ENCODE measurements at places on chromosomes 2 and 18. TPM values are rescaled to one million over a fixed set of nuclear protein-coding genes. Genes with fewer than 3 reads are reported as not detected.
A peak's percentile ranks its signal among the peaks of the same experiment; 100 is the strongest.

GRCh38 chr2:223019987-223020717, 31.8 kb upstream of the KCNE4 start:
- DNase-seq = no peak
- no peaks in the 10 kb centered on the region for H3K36me3 ChIP-seq
- no peak overlapping the region for H3K27ac ChIP-seq
- H3K4me1 ChIP-seq = no peaks in the 10 kb centered on the region
- no peak overlapping the region for H3K4me3 ChIP-seq

DNA sequence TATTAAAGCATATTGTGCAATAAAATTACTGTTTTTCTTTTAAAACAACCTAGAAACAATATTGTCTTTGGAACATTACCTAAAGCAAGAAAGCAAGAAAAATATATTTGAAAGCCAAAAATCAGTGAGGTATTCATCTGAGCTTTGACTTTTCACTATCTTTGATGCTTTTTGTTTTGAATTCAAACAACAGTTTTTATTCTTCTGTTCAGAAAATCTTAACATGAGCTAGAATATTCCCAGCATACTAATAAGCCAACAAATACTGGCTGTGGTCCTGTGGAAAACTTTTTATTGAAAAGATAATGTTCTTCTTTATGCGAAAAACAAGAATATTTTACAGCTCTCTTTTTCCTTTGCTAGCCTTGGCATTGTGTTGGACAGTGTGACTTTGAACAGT, 19.8 kb downstream of the FAM171B start:
- H3K4me3 ChIP-seq = no peak overlapping the region
- no peaks in the 10 kb centered on the region for H3K27me3 ChIP-seq
- no peaks in the 10 kb centered on the region for H3K36me3 ChIP-seq
- no peak overlapping the region for H3K27ac ChIP-seq

DNA sequence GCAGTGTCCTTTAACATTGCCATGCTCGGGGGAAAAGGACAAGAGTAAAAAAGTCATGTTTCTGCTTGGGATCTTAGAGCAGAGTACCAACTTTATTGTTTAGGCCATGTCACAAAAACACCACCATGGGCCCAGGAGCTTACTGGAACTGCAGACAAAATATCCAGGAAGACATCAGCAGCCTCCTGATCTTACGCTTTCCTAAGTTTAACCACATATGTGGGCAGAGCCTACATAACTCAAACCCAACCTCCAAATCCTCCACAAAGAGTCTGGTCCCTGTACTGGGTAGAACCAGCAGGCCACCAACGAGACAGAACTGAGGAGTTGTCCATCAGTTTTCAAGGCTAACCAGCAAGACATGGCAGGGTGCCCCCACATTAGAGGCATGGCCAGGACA, 10.3 kb downstream of the GALNT14 start:
- H3K4me1 ChIP-seq = no peaks in the 10 kb centered on the region
- DNase-seq = no peak
- no peaks in the 10 kb centered on the region for H3K27me3 ChIP-seq
- no peaks in the 10 kb centered on the region for H3K36me3 ChIP-seq
- H3K4me3 ChIP-seq = no peak overlapping the region
- no peak overlapping the region for H3K27ac ChIP-seq

DNA sequence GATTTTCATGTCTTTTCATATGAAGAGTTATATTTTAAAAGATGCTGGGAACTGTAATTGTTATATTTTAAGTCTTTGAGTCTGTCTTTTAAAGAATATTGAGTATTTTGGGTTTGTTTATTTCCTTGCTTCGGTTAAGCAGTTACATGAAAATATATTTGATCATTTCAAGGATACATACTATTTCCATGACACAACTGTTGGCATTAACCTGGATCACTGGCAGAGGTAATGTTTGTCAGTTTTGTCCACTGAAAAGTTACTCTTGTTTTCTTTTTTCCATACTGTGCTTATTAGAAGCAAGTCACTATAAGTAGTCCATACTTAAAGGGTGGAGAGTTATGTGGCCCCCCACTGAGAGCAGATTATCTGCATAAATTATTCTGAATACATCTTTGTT, 1142.0 kb upstream of the TMEFF2 start:
- no peaks in the 10 kb centered on the region for H3K27me3 ChIP-seq
- H3K36me3 ChIP-seq = no peaks in the 10 kb centered on the region
- no peak overlapping the region for H3K4me3 ChIP-seq
- H3K27ac ChIP-seq = no peak overlapping the region
- DNase-seq = no peak

- no peaks in the 10 kb centered on the region for H3K36me3 ChIP-seq
- peaks cover 14% of the 10 kb centered on the region for H3K4me1 ChIP-seq
- no peaks in the 10 kb centered on the region for H3K27me3 ChIP-seq
- peak overlapping the region; percentile 80 for H3K27ac ChIP-seq
- DNase-seq = no peak
These were observed 108.1 kb upstream of the KCTD1 start for GRCh38 chr18:26656431-26656943.

GRCh38 chr2:217793566-217794132, 209.1 kb downstream of the TNS1 start:
- peaks cover 50% of the 10 kb centered on the region for H3K36me3 ChIP-seq
- H3K27ac ChIP-seq = peak overlapping the region; percentile 48
- no peak overlapping the region for H3K4me3 ChIP-seq
- DNase-seq = no peak

- H3K4me1 ChIP-seq = no peaks in the 10 kb centered on the region
- H3K36me3 ChIP-seq = no peaks in the 10 kb centered on the region
- no peak overlapping the region for H3K4me3 ChIP-seq
These were observed 151.8 kb downstream of the PIK3C3 start for GRCh38 chr18:42106784-42107183.

DNA sequence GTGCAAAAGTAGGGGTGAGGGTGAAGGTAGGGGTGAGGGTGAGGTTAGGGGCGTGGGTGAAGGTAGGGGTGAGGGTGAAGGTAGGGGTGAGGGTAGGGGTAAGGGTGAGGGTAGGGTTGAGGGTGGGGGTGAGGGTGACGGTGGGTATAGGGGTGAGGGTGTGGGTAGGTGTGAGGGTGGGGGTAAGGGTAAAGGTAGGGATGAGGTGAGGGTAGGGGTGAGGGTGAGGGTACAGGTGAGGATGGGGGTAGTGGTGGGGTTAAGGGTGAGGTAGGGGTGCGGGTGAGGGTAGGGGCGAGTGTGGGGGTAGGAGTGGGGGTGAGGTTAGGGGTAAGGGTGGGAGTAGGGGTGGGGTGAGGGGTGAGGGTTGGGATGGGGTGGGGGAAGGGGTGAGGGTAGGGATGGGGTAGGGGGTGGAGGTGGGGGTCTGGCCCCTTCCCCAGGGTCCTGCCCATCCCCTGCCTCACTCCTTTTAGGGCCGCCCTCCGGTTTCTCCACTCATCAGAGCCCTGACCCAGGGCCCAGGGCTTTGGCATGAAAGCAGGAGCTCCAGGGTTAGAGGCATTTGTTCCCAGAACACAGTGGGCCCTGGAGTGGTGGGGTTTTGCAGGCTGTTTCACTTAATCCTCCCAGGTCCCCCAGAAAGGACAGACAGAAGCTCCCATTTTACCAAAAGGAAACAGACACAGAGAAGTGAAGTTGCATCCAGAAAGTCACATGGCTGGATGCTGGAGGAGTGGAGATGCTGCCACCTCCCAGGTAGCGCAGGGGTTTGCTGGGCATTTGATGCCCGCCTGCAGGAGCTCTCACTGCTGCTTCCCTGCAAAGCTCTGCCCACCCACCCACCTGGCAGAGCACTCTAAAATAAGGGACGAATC, 26.9 kb downstream of the SNORC start:
- no peak for DNase-seq
- no peaks in the 10 kb centered on the region for H3K4me1 ChIP-seq
- no peak overlapping the region for H3K27ac ChIP-seq

DNA sequence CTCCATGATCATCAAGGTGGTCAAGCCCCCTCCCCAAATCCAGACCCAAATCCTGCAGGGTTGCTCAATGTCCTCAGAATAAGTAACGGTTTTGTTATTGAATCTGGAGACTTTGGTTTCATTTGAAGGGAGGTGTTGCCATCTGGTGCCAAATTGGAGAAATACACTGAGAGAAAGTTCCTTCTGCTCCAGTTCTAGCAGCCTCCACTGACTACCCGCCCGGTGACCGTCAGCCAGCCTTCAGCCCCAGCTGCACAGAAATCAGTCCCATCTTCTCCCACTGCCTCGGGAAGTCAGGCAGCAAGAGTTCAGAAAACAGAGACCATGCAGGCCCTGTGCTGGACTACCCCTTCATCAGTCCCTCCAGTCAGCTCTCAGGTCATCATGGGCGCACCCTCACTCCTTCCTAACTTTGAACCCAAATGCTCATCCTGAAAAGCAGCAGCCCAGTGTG, 38.7 kb downstream of the PKDCC start:
- no peak overlapping the region for H3K4me3 ChIP-seq
- H3K27ac ChIP-seq = no peak overlapping the region
- H3K27me3 ChIP-seq = no peaks in the 10 kb centered on the region
- H3K36me3 ChIP-seq = no peaks in the 10 kb centered on the region
- no peaks in the 10 kb centered on the region for H3K4me1 ChIP-seq
- DNase-seq = no peak

DNA sequence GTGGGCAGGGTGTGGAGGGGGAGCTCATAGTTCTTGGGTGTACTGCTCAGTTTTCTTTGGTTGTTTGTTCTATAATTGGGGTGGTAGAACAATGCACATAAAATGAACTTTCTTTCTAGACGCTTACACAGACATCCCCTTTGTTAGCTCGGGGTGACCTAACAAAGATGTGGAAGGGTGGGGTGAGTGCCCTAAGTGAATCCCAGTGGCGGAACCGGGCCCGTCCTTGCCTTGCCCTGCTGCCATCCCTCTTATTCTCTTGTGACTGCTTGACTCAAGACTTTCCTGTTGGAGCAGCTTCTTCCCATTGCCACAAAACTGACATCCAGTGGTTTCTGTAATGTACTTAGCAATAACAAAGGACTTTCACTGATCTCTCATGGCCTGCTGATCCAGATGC, 268.1 kb downstream of the PTGR3 start:
- no peaks in the 10 kb centered on the region for H3K27me3 ChIP-seq
- no peak for DNase-seq
- no peak overlapping the region for H3K27ac ChIP-seq
- H3K36me3 ChIP-seq = no peaks in the 10 kb centered on the region

GRCh38 chr2:205959521-205959920, 126.5 kb downstream of the INO80D start:
- no peak overlapping the region for H3K27ac ChIP-seq
- H3K36me3 ChIP-seq = no peaks in the 10 kb centered on the region
- H3K27me3 ChIP-seq = no peaks in the 10 kb centered on the region
- H3K4me1 ChIP-seq = no peaks in the 10 kb centered on the region

- no peak overlapping the region for H3K4me3 ChIP-seq
- peaks cover 7% of the 10 kb centered on the region for H3K4me1 ChIP-seq
- H3K27me3 ChIP-seq = no peaks in the 10 kb centered on the region
- DNase-seq = no peak
- no peaks in the 10 kb centered on the region for H3K36me3 ChIP-seq
These were observed 64.4 kb downstream of the NCK2 start for GRCh38 chr2:105809097-105809473.

GRCh38 chr2:169963786-169964185, 136.5 kb downstream of the UBR3 start:
- no peaks in the 10 kb centered on the region for H3K27me3 ChIP-seq
- H3K4me3 ChIP-seq = no peak overlapping the region
- H3K27ac ChIP-seq = no peak overlapping the region
- no peak for DNase-seq
- no peaks in the 10 kb centered on the region for H3K4me1 ChIP-seq

DNA sequence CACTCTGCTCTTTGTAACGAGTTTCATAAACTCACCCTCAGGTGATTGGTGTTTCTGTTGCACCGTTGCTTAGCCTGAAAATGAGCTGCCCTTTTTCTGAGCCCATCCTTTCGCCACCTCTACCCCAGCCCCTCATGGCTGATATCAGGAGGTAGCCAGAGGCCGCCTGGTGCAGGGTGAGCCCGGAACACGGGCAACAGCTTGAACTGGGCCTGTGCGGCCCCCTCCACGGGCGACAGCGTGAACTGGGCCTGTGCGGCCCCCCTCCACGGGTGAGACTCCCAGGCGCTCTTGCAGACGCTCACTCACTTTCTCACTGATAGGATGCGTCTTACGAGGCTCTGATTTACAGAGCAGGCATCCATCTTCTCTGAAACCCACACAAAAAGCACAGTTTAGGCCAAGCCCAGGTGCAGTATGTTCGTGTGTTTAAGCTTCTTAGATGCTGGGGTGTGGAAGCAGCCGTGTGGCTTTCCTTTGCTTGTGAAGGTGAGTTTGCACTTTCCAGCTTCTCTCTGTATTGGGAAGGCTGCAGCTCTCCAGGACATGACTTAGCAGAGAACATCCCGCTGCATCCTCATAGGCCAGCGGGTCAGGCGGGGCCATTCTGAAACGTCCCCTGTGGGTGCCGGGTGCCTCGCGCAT, 83.5 kb downstream of the NFATC1 start:
- DNase-seq = peak; percentile 56
- H3K4me1 ChIP-seq = no peaks in the 10 kb centered on the region
- H3K36me3 ChIP-seq = peaks cover 34% of the 10 kb centered on the region

GRCh38 chr2:101294861-101295260, 13.6 kb downstream of the RNF149 start:
- peaks cover 27% of the 10 kb centered on the region for H3K36me3 ChIP-seq
- no peak overlapping the region for H3K27ac ChIP-seq

COL4A4 gene
- 20.5 TPM for total RNA-seq

RASGRP3 gene
- 1.6 TPM for total RNA-seq

IL36B gene
- total RNA-seq = not detected

MARCHF4 gene
- not detected for total RNA-seq

ADAM23 gene
- 2.3 TPM for total RNA-seq
